Smooth muscle cell of the pulmonary artery (primary cell): ENCODE measurements at places on chromosomes 2 and 18. TPM values are rescaled to one million over a fixed set of nuclear protein-coding genes. Genes with fewer than 3 reads are reported as not detected.

IGFBP5 gene
- total RNA-seq = 1,272 and 1,451 TPM in 2 replicates

PLCL1 gene
- total RNA-seq = 4.3 and 8.6 TPM in 2 replicates

LIMS4 gene
- 3.1 and 9.4 TPM in 2 replicates for total RNA-seq

ATP6V1B1 gene
- 1.1 and 2.2 TPM in 2 replicates for total RNA-seq

SERPINB12 gene
- total RNA-seq = not detected in 2 replicates

TPO gene
- not detected in 2 replicates for total RNA-seq

EGR4 gene
- total RNA-seq = not detected in 2 replicates

UGT1A9 gene
- total RNA-seq = not detected in 2 replicates

DSEL gene
- total RNA-seq = 53.5 and 78.1 TPM in 2 replicates

ANKRD30BL gene
- not detected in 2 replicates for total RNA-seq

NCKAP1 gene
- 211 and 218 TPM in 2 replicates for total RNA-seq

CPLX4 gene
- not detected in 2 replicates for total RNA-seq

DTNA gene
- total RNA-seq = 7.8 and 43.9 TPM in 2 replicates

POMC gene
- total RNA-seq = 1.2 and 2.0 TPM in 2 replicates

AQP12B gene
- total RNA-seq = not detected in 2 replicates

ABCA12 gene
- 0.07 and 0.13 TPM in 2 replicates for total RNA-seq
